ENCODE measurements at places on chromosomes 11 and 22.

DNA sequence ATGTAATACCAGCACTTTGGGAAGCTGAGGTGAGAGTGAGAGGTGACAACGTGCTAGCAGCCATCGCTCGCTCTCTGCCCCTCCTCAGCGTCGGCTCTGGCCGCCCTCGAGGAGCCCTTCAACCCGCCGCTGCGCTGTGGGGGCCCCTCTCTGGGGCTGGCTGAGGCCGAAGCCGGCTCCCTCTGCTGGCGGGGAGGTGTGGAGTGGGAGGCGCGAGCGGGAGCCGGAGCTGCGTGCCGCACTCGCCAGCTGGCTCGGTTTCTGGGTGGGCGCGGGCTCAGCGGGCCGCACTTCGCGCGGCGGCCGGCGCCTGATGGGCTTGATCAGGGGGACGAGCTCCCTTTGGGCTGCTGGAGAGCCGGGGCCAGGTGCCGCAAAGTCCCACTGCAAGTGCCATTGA lies 98.9 kb upstream of the UBASH3B start:
- no peak for DNase-seq

- DNase-seq, result no peak
Observed at GRCh38 chr11:86274503-86274902, 27.5 kb upstream of the HIKESHI start.

DNA sequence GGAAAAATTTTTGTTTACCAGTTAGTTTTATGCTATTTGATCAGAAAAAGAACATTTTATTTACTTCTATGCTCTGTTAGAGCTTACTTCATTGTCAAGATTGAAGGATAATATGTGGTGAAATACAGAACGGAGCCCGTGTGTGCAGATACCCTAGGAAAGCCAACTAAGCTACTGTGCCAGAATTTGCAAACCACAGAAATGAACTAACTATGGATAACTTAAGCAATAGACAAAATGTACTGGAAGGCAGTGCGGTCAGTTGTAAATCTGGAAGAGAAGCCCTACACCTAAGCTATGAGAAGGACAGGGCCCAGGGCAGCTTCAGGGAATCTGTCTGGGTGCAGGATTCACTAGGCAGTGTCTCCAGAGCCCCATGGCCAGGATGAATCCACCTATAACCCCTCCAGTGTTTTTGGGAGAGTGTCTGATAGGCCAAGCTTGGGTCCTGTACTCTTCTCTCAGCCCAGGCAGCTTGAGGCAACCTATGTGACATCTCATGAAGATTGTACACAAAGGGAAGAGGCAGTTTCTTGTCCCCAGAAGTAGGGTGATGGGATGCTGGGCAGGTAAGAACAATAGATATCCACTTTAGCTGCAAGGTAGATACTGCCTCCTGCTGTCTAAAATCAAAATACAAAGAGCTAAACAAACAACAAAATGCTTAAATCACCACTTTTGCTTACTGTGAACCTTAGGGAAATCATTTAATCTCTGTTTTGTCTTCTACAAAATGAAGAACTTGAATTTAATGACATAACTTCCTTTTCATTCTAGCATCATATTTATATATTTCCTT lies 12.1 kb downstream of the MMP7 start:
- no peak for DNase-seq

DNA sequence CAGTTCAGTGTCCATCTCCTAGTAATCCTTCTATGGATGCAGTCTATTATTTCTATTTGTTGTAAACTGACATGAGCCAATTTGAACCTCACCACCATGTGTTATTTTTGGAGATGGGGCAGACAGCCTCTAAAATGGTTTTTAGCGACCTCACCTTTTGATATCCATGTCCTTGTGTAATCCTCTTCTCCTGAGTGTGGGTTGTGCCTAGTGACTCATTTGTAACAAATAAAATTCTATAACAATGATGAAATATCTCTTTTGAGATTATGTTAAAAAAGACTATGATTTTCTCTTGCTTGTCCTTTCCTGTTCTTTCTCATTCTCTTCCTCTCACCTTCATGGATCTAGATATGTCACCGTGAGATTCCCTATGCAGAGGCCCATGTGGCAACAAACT lies 554.6 kb upstream of the ANO3 start:
- no peak for DNase-seq

DNA sequence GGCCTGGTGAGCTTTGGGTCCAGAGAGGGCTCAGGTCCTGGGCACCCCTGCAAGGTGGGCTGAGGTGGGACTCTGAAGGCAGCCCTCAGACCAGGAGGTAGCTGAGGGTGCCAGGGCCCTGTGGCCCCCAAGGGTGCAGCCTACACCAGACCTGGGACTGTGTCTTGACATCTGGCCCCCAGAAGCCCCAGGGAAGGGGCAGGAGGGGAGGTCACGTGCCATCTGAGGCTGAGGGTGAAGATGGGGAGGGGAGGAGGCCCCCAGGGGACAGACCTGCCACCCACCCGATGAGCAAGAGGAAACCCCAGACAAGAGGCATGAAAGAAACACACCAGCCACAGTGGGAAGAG lies 520.2 kb downstream of the BRD1 start:
- DNase-seq, result no peak

GRCh38 chr22:43014316-43014868 lies 557 bp downstream of the PACSIN2 start:
- DNase-seq, result no peak

GRCh38 chr11:61138935-61139334 lies 22.3 kb downstream of the VPS37C start:
- no peak for DNase-seq

- no peak for DNase-seq
Observed at GRCh38 chr11:17798253-17798652, 63.7 kb downstream of the KCNC1 start.

DNA sequence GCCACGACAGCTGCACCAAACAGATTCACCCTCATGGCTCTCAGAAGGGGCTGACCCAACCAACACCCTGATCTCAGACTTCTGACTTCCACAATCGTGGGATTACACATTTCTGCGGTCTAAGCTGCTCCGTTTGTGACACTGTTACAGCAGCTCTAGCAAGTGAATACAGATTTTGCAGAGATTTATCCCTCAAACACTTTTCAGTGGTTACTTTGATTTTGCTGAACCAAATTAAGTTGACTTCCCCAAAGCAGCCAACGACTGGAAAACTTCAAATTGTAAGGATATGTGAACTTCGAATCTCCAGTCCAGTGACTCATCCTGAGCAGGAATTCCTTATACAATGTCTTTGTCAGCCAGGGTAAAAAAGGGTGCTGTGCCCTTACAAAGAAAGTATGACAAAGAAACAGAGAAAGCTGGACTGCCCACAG lies 14.8 kb upstream of the INCENP start:
- DNase-seq, result no peak

DNA sequence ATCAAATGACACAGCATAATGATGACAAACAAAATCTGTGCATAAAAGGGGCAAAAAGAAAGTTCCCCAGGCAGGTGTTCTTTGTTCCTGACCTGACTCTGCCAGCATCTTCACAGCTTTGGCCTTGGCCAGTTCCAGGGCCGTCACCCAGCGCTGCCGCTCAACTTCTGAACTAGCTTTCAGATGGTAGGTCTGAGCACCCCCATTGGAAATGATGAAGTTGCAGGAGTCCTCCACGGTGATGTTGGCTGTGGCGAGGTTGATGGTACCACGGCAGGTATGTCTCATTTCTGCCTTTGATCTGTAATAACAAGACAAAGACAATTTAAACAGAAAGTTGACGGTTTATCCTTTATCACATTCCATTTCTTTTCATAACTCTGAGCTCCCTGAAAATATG lies 5.3 kb downstream of the OSBP start:
- no peak for DNase-seq

DNA sequence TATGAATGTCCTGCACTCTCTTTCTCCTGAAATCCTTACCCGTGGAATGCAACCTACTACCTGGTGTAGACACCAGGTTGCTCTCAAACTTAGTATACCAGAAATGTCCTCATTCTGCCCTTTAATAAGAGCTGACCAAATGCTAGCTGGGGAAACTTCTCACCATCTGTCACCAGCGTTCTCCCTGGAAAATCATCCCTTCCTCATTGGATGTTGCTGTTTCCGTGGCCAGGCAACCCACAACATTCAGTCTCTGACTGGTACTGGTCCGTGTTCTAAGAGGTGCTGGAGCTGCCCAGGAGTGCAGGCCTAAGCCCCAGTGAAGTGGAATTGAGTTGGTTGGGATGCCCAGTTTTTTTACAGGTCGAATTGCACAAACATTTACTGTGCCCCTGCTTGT lies 40.7 kb upstream of the RAB1B start:
- no peak for DNase-seq

DNA sequence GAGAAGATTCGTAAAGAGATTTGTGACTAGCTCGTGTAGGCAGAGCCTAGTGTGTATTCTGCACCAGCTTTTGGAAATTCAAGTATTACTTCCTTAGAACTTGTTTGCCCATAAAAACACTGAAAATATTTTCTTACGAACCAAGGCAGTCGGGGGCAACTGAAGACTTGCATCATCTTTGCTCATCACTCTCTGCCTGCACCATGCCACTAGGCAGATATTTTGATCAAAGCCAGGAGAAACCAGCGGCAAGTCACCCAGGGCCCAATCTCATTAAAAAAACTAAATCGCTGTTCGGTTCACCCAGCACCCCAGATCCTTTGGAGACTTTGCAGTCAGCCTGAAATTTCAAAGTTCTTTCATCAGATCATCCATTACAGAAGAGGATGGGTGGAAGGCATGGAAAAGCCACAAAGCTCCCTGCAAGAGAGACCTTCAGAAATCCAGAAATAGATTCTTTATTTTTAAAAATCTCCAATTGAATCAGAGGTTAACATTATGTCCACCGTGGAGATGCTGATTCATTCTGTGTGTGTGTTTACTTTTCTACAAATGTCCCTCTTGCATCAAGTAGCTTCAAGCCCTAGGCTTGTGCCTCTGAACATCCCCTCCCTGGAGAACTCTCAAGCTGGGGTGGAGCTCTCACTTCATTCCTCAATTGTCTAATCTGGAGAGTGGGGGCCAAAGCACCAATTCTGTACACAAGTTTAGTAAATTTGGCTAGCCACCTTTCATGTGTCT lies 78.4 kb downstream of the ETS1 start:
- no peak for DNase-seq

GRCh38 chr11:110493346-110493745 lies 63.6 kb downstream of the FDX1 start:
- DNase-seq, result no peak

DNA sequence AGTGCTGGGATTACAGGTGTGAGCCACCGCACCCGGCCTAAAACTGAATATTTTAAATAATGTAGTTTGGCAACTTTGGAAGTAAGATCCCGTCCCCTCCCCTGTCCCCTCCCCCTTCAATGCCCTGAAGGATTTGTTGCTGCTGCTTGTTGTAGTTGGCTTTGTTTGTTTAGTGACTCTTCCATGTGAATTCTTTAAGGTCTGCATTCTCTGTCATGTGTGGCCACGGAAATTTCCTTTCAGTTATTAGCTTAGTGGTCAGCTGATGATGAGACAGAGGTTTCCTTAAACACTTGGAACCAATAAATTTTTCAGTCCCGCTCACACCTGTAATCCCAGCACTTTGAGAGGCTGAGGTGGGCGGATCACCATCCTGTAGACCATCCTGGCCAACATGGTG lies 109.9 kb downstream of the MPPED1 start:
- no peak for DNase-seq

- no peak for DNase-seq
Observed at GRCh38 chr11:117189941-117190544, 9.1 kb upstream of the TAGLN start.

- DNase-seq, result no peak
Observed at GRCh38 chr11:86201371-86201884, 43.1 kb upstream of the EED start.

DNA sequence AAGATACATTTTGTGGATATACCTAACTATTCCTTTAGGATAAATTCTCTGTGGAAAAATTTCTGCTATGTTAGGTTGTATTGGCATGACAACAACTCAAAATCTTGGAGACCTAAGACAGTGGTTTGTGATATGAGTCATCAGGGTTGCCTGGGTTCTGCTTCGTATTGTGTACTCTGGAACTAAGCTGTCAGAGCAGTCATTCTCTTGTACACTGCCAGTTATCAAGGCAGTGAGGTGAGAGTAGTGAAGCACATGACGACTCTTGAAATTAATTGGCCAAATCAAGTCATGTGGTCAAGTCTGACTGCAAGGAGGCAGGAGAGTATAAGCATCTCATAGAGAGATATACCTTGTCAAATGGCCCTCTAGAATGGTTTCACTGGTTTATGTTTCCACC lies 104.4 kb downstream of the FANCF start:
- no peak for DNase-seq

Measured in stimulated activated CD8-positive, alpha-beta memory T cell treated with anti-CD3 and anti-CD28 coated beads, Interleukin-2, amount 100 ng/mL, for 1 hour (primary cell).